ENCODE measurements at places on chromosomes 3 and 15.

DNA sequence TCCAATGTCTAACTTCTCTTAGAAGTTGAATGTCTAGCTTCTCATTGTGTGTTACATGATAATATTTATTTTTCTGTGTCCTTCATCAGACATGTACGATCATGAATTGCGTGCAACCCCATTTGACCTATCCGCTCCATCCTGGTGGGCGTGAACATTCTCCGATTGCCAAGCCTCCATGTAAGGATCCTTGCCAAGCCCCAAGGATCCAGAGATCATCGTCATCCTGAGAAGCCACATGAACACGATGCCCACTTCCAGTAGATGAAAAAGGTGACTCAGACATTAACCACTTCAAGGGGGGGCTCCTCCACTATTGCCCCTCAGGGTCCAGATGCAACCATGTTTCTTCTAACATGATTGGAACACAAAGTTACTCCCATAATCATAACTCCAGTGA, 25.5 kb upstream of the KNG1 start:
- no peak for DNase-seq

- no peak for DNase-seq
Observed at GRCh38 chr3:72161881-72162595, 377.1 kb upstream of the PROK2 start.

DNA sequence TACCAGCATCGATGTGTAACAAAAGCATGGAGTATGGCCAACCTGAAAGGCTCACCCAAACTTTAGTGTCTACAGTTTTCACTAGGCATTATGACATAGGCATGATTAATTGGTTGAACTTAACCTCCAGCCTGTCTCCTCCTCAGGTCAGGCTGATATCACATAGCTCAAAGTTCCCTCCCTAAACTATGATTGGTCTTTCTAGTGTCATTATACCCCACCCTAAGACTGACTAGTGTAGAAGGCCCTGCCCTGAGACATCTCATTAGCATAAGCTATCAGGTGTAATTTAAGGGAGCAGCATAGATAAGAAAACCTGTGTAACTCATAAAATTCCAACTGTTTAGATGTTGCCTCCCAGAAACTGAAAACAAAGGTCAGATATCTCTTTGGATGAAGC, 195.2 kb downstream of the ALCAM start:
- no peak for DNase-seq

DNA sequence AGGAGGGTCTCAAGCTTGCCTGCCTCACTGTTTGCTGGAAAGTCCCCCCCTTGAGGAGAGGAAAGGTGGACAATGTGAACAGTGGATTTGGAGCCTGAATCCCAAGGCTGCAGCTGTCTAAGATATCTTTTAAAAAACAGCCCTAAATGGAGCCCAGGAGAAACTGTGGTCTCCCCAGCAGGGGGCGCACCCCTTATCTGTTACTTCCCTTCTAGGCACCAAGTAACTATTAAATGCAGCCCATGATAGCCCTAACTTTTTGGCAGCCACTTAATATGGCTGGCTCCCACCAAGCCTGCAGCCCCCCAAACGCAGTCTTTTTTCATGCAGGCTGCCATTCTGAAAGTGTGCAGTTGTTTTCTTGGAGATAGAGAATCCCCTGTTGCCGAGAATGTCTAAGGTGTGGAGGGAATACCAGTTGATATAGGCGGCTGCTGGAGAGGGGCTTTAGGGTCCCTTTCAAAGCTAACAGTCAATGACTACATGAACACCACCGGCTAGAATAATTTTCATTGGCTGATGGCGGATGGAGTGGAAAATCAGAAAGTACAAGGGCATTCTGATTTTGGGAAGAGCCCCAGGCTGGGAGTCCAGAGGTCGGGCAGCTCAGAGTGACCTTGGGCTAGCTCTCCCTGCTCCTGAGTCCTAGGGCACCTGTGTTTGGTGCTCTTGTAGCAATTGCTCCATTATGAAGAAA, 1.3 kb downstream of the RHCG start:
- DNase-seq, result no peak

GRCh38 chr3:126348308-126348920, 8.8 kb downstream of the KLF15 start:
- DNase-seq, result no peak

DNA sequence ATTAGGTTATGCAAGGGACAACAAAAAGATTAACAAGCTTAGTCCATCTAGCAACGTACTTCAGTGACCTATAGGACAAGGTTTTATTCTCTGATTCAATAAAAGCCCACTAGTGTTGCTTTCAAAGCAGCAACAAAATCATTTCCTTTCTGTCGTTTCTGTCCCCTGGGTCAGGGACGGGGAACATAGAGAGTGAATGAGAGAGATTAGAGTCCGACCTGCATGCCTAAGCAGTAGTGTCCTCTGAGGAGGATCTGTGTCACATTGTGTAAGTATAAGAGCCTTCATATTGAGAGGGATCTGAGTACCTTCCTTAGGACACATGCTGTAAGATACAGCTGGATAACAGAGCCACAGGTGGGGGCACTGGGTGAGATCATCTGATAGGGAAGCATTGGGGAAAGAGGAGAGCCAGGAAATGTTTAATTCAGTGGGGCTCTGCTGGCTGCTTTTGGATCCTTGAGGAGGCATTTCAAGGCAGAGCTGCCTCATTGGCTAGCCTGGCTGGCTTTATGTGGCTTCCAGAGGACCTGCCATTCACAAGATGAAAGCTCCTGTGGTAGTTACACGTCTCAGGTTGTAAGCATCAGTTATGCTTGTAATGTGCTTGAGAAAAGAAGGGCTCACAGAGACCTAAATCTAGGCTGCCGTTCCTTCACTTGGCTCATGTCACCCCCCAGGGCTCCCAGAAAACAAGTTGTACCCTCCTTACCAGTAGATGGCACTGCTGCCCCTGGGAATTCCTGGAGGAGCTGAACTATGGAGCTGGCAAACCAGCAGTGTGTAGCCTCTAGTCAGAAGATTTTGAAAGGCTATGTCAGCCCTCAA, 2.7 kb downstream of the TMEM108 start:
- DNase-seq, result peak; percentile 84

- DNase-seq, result no peak
Observed at GRCh38 chr3:155211266-155211665, 82.2 kb downstream of the STRIT1 start.

DNA sequence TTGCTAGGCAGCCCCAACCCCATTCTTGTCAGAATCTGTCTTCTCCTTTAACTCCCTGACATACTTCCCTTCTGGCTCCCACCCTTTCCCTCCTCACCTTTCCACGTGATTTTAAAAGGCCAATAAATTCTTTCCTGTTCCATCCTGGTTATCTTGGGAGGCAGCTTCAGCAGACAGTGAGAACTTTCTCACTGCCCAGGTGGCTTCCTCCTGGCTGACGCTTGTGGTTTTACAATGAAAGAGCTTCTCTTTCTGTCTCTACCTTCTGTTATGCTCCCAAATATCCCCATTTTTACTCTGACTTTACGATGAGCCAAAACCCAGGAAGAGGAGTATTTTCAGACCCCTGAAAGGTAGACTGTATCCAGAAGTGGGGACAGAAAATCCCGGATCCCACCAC, 42.1 kb downstream of the GASK1A start:
- DNase-seq, result no peak

DNA sequence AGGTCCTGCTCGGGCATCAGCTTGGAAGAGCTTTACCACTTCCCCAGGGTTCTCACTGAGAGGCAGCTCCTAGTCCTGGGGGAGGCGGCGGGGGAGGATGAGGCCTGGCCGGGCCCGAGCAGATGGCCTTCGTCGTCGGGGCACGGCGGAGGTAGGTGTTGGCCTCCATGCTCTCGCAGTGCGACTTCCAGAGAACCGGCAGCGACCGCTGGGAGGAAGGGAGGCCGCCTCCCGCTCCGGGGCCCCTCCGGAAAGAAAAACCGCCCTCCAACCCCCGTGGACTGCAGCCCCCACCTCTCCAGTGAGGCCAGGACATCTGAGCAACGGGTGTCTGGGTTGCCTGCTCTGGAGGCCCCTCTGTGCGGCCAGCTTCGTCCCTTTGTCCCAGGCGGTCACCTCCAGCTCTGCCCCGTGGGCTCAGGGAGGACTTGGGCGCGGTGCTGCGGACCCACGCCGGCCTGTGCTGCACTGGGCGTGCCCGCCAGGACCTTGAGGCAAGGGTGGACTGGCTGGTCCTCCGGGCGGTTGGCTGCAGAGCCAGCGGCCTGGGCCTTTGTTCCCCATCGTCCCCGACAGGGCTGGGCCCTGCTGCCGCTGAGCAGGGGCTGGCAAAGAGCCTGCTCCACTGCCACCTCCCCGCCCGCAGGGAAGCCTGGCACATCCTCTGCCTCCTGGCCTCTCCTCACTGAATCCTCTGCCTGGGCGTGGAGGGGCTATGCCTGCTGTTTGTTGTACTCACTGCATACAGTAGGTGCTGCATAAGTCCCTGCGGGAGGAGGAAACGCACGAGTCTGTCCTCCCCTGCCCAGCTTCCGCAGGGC, 13.6 kb upstream of the GP9 start:
- peak; percentile 28 for DNase-seq

- no peak for DNase-seq
Observed at GRCh38 chr15:69706353-69707097, 253.9 kb downstream of the RPLP1 start.

GRCh38 chr15:95843241-95843910, 487.1 kb upstream of the NR2F2 start:
- no peak for DNase-seq

DNA sequence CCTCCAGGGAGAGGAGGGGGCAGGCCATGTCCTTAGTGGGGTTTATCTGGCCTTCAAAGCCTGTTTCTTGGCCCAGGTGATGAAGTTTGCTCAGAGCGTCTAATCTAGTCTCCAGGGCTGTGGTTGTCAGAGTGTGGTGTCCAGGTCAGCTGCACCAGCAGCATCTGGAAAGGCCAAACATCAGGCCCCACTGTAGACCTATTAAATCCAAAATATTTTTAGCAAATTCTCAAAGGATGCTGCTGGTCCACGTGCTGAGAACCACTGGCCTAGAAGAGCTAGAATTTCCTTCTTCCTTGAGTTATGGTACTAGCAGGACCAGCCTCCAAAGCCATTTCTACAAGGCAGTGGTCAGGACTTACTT, 28.9 kb downstream of the SLC28A1 start:
- no peak for DNase-seq

Data from D341Med (cell line).